ENCODE measurements at places on chromosomes 12 and 14. TPM values are rescaled to one million over a fixed set of nuclear protein-coding genes. Genes with fewer than 3 reads are reported as not detected.

DNA sequence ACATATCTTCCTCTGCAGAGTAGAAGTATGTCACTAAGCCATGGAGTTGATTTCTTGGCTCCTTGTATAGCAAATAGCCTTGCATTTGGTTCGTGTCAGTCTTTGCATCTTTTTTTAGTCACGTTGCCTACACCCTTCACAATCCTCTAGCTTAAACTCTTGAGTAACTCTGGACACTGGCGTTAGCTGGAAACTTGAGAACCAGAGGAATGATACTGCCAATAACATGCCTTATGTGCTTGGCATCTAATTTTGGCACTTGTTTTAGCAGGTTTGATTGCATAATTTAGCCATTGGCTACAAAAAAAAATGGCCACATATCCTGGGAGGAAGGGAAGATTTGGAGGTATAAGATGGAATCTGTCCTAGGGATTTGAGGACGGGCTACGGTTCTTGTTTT, 136.2 kb downstream of the ETV6 start:
- peak; percentile 54 for DNase-seq

Gene OLR1
- total RNA-seq = 0.11 TPM

GRCh38 chr14:66624336-66624937, 116.5 kb downstream of the GPHN start:
- peak; percentile 83 for DNase-seq

Gene SSPN
- 4.0 TPM for total RNA-seq

GRCh38 chr12:124906606-124907261, 7.7 kb downstream of the UBC start:
- DNase-seq = peak; percentile 93

- DNase-seq = no peak
Measured at GRCh38 chr12:131795064-131795463, 33.1 kb upstream of the MMP17 start.

Gene ITGB7
- total RNA-seq = 1.1 TPM

Gene PTHLH
- not detected for total RNA-seq

DNA sequence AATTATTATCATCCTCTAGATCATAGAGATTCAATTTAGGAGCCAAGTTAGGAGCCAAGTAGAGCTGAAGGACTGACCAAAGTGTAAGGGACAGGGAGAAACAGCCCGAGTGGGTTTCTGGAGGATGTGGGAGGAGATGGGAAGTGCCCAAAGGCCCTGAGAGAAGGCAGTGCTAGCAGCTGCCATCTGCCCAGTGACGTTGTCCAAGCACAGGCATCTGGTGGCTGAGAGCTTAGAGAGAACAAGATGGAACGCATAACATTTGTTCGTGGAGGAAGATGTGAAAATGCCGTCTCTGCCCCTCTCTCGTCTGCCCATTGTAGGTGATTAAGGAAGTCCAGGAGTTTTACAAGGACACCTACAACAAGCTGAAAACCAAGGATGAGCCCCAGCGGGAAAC, 34.7 kb downstream of the CD9 start:
- no peak for DNase-seq

GRCh38 chr12:56520048-56520447, 1.6 kb upstream of the RBMS2 start:
- no peak for DNase-seq

- DNase-seq = no peak
Measured at GRCh38 chr14:21537090-21537424, 10.9 kb upstream of the SALL2 start.

- peak; percentile 39 for DNase-seq
Measured at GRCh38 chr12:67410667-67411067, 141.5 kb downstream of the CAND1 start.

DNA sequence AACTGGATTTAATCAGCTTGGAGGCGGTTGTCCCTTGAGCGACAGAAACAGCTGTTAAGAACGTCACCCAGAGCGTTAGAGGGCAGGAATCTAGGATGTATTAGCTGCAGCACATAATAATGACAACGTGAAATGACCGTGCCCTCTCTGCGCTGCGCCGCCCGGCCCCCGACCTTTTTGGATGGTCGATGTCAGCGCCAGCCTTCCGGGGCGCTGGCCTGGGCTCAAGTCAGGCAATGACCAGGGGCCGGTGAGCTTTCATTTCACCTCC, 427 bp upstream of the TMEM120B start:
- peak; percentile 24 for DNase-seq

Gene SART3
- total RNA-seq = 75.9 TPM

Gene USP5
- 145 TPM for total RNA-seq

DNA sequence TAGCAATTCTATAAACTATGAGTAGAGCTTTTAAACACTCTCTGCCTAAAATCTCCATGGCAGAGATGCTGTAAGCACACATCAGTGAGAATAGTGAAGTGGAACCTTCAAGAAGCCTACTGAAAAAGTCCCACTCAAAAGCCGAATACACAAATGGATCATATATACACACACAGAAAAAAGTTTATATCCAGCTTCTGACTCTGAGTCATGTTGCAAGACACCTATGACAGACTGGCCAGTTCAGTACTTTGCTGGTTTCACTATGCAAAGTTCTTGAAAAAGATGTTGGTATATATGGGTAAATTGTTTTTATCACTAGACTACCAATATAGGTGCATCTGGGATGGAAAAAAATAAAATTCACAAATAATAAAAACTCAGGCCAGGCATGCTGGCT, 126.1 kb downstream of the KCNK10 start:
- no peak for DNase-seq
